ENCODE measurements at places on chromosomes 6 and 20.

- no peak for DNase-seq
These were observed 150.4 kb downstream of the CFAP61 start for GRCh38 chr20:20202768-20203167.

GRCh38 chr20:2875690-2876203 lies 2.5 kb downstream of the PTPRA start:
- no peak for DNase-seq

GRCh38 chr20:63484651-63485403 lies 12.4 kb upstream of the KCNQ2 start:
- no peak for DNase-seq

DNA sequence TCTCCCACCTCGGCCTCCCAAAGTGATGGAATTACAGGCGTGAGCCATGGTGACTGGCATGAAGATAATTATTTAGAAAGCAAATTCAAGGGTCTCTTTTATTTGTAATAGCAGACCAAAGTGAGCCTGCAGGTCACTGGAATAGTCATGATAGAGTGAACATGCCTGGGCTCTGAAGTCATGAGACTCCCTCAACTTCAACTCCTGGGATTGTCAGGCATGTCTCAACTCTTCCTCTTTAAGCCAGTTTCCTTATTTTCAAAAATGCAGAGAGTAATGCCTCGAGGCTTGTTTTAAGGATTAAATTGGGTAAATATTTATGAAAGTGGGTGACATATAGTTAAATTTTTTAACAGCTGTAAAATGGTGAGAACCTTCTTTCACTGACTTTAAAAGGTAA lies 22.7 kb upstream of the HECA start:
- no peak for DNase-seq

DNA sequence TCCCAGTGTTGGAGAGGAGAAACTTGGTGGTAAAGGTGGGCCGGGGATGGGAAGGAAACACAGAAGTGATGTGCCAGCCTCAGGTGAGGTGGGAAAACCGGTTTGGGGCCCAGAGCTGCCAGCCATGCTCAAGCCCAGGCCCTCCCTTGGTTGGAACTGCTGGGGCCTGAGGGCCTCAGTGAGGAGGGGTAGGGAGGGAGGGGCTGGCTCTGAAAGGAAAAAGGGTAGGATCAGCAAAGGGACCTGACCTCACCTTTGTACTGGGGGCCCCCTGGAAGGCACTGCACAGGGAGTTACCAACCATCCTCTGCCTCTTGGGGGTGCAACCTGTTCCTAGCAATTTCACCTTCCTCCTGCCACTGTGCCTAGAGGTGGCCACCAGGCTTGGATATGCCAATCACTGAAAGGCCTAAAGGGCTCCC lies 1.8 kb upstream of the SPEF1 start:
- no peak for DNase-seq

DNA sequence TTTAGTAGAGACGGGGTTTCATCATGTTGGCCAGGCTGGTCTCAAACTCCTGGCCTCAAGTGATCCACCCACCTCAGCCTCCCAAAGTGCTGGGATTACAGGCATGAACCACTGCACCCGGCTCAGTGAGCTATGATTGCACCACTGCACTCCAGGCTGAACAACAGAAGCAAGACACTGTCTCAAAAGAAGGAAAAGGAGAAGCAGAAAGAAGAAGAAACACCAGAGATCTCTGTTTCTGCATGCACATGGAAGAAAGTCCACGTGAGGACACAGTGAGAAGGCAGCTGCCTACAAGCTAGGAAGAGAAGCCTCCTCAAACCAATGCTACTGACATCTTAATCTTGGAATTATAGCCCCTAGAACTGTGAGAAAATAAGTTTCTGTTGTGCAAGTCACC lies 16.0 kb downstream of the ECT2L start:
- no peak for DNase-seq

All from anterior cingulate cortex (tissue), 58 donors.